ENCODE measurements at places on chromosomes 13 and 19.

GRCh38 chr13:113141601-113141970 is 16.9 kb upstream of the PROZ start:
- DNase-seq, result no peak

DNA sequence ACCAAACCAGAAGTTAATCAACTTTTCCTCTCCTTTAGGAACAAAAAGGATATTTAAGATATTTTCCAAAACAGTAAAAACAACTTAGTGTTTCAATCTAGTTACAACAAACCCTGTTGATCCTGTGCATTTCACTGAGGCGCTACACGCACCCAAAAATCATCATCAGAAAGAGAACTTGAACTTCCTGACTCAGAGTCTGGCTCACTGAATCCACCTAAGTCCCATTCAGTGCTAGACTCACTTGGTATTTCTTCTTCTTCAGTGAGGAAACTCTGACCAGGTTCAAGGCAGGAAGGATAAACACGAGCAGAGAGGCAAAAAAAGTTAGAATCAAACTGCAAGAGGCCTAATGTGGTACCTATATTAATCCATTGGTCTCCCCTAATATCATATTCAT is 2.2 kb downstream of the KBTBD6 start:
- DNase-seq, result no peak

GRCh38 chr13:86324191-86324590 is 525.0 kb upstream of the SLITRK6 start:
- DNase-seq, result no peak

GRCh38 chr13:78784014-78784750 is 125.2 kb upstream of the OBI1 start:
- no peak for DNase-seq

GRCh38 chr13:42320375-42320787 is 48.4 kb downstream of the AKAP11 start:
- DNase-seq, result no peak

DNA sequence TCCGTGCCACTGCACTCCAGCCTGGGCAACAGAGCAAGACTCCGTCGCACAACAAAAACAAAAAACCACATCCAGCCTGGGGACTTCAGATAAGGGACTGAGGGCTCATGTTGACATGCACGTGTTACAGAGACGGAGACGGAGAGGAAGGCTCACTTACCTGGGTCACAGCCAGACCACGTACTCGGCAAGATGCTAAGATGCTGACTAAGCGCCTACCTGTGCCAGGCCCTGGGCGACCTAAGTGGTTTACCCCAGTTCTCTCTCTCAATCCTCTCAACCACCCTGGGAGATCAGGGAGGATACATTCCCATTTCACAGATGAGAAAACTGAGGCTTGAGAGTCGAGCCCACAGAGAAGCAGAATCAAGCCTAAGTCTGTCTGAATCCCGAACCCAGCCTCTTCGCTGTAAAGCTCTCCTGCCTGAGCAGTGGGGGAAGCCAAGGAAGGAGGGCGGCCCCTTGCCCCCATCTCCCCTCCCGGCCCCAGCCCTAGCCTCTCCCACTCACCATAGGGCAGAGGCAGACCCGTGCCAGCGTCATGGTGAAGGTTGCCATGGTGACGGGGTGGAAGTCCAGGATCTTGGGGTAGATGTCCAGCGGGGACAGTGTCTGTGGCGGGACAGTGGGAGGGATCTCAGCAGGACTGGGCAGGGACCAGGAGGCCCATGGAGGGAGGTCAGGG is 13.5 kb downstream of the ERCC2 start:
- no peak for DNase-seq

All from stimulated activated CD8-positive, alpha-beta memory T cell treated with anti-CD3 and anti-CD28 coated beads, Interleukin-7, amount 100 ng/mL, for 1 hour (primary cell).